Stimulated activated CD4-positive, alpha-beta T cell treated with anti-CD3 and anti-CD28 coated beads, Interleukin-15, amount 100 ng/mL, for 1 hour (primary cell): ENCODE measurements at places on chromosomes 5 and 9.

DNA sequence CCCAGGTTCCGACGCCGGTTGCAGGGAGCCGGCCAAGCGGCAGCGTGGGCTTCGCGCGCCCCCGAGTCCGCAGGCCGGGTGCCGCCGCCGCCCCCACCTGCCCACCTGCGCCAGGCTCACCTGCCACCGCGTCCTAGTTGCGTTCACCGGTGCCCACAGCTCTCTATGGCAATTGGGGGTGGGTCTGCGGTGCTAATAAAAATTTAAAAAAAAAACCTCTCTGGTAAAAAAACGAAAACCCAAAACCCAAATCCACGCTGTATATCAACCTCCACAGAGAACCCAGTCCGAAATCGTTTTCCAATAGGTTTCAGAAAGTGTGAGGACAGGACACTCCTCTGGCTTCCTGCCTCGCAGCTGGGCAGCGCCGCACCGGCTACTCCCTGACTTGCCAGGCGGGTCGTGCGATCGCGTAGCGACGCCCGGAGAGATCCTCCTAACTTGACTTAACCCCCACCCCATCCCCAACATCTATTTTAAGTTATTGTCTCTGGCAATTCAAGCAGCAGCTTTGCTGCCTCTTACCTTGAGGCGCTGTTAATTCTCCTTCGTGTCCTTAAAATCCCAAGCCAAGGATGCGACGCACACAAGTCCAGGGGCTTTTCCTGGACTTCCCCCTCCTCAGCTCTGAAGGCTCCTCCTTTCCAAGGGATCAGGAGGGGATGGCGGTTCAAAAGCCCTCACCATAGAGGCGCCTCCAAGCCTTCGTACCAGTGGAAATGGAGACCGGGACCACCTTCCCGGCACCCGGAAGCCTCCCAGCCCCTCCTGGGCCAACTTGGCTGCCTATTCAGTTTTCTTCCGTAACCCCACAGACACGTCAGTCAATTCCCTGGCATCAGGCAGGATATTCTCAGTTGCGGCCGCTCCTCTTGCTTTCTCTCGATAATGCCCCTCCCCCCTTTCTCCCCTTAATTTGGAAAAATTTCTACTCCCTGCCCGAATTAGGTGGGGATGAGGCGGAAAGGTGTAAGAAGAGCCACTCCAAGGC lies 1639.4 kb upstream of the C9orf72 start:
- no peak for DNase-seq

DNA sequence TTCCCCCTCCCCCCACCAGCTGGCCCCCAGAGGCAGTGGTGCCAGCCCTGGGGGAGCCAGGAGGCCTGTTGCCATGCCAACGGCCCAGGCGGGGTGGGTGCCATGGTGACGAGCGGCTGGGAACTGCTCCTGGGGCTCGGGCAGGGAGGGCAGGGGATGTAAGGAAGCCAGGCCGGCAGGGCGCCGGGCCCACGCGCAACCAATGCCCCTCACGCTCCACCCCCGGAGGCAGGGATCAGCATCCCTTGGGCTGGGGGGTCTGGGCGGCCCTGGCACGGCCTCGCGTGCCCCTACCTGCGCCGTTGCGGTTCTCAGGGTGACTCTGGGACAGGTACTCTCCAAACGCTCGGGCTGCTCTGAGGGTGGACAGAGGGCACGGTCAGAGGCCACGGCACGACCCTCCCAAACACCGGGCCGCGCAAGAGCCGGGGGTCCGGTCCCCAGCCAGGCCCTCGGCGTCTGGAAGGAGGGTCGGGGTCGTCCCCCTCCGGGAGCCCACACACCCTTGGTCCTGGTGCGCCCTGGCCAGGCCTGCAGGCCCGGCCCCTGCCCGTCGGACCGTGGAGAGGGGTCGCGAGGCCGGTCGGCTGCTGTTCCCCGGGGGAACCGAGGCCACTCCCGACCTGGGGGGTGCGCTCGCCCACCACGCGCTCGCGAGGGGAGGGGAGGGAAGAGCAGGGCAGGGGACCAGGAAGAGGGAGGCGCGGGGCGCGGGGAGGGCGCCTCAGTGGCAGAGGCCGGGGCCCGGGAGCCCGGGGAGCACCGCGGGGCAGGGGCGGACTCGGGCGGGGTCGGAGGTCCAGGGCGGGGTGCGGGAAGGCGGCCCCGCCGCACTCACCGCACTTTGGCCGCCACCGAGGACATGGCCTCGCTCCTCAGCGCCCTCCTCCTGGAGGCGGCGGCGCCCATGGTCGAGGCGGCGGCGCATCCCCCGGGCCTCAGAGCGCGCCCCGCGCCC lies 661 bp downstream of the NSMF start:
- DNase-seq: no peak

GRCh38 chr9:5764130-5764868 lies 68.6 kb downstream of the ERMP1 start:
- no peak for DNase-seq

DNA sequence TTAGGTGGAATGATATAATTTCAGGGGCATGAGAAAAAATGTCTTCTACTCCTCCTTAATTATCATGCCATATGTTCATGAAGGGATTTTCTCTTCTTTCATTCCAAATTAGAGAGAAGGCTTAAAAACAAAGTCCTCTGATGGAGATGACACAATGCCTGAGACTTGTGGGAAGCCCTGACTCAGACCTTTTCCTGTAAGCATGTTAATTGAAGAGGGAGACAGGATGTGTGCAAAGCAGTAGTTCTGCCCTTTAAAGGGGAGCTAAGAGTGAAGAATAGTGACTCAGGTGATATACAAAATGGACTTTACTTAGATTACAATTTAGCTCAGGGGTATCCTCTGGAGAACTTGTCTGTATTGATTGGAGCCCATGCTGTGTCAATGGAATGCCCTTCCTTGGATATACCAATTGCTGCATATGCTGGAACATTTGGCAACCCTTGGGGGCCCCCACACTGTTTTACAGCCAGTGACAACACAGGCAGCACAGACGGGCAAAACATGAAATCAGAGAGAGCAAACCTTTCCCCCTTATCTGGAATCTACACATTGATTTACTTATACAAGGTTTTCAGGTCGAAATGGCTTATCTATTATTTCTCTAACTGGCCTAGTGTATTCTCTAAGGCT lies 81.3 kb downstream of the IZUMO3 start:
- no peak for DNase-seq

DNA sequence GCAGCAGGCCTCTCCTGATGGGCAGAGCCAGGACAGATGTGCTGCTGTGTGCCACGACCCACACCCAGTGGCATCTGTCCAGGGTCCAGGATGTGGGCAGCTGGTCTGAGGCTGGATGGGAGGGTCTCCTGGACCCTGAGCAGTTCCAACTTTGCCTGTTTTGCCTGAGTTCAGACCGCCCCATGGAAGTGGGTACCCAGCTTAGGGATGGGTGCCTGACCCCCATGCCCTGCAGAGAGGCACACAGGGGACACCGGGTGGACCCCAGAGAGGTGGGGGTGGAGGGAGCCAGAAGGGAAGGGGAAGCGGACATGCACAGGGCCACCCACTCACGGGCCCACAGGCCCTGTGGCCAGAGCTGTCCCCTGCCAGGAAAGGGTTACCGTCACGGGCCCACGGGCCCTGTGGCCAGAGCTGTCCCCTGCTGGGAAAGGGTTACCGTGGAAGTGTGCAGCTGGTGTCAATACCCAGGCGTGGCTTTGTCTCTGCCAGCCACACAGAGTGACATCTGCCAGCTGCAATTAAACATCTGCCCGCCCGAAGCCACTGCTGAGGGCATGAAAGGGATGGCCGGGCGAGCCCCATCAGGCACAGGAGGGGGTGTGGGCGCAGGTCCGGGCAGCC lies 50.0 kb downstream of the NACC2 start:
- no peak for DNase-seq

- DNase-seq: no peak
Observed at GRCh38 chr5:113330533-113331208, 104.1 kb downstream of the TSSK1B start.
